ENCODE measurements at places on chromosomes 4 and X. TPM values are rescaled to one million over a fixed set of nuclear protein-coding genes. Genes with fewer than 3 reads are reported as not detected.

TMPRSS11D gene
- not detected for total RNA-seq

PDLIM3 gene
- 7.9 TPM for total RNA-seq

FHDC1 gene
- total RNA-seq: 0.17 TPM

NRK gene
- total RNA-seq: 15.8 TPM

PABPC1L2A gene
- not detected for total RNA-seq

UGT2A3 gene
- total RNA-seq: not detected

PPP2R2C gene
- 0.15 TPM for total RNA-seq

KLHL4 gene
- total RNA-seq: 0.50 TPM

IL9R gene
- not detected for total RNA-seq

BCLAF3 gene
- 0.84 TPM for total RNA-seq

RHOXF1 gene
- not detected for total RNA-seq

VSIG4 gene
- total RNA-seq: not detected

Data from bronchus fibroblast of lung (primary cell).